AG09319 (cell line): ENCODE measurements at places on chromosomes 6 and 20.

DNA sequence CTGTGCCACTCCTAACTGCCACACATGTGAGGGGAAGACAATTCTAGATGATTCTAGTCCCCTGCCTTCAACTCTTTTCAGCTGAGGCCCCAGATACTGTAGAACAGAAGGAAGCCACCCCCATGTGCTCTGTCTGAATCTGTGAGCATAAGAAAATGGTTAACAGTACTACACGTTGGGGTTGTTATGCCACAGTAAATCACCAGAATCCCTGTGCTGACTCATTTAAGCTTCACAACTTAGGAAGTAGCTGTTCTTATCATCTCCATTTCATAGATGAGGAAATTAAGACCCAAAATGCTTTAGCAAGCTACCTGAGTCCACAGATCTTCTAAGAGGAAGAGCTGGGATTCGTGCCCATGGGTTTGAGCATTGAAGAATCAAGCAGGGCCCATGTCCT, 27.4 kb upstream of the SCRT2 start:
- DNase-seq: no peak

- DNase-seq: no peak
Observed at GRCh38 chr6:169646906-169647567, 54.8 kb downstream of the WDR27 start.

- DNase-seq: peak; percentile 14
Observed at GRCh38 chr6:81562169-81562568, 190.3 kb downstream of the TENT5A start.

GRCh38 chr6:146913842-146914488, 290.3 kb upstream of the STXBP5 start:
- DNase-seq: peak; percentile 94

GRCh38 chr6:34953061-34954025, 64.3 kb downstream of the ANKS1A start:
- no peak for DNase-seq

- no peak for DNase-seq
Observed at GRCh38 chr6:147564556-147564955, 56.1 kb downstream of the SAMD5 start.

- peak; percentile 5 for DNase-seq
Observed at GRCh38 chr6:20056350-20056992, 155.8 kb downstream of the MBOAT1 start.

GRCh38 chr20:57221916-57222630, 44.4 kb downstream of the BMP7 start:
- no peak for DNase-seq

DNA sequence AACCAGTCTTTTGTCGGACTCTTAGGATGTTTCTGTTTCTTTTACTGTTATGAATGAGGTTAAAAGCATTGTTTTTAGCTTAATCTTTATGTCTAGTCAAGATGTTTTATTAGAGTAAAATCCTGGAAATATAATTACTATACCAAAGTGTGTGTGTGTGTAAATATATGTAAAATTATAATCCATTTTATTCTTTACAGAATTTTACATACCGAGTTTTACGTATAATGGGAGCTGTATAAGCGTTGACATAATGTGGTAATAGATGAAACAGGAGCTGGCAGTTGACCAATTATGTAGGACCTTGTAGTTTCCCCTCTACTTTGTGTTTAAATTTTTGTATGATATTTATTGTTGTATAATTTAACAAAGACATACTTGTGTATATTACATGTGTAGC, 16.7 kb downstream of the MAP3K4 start:
- no peak for DNase-seq
